GM12878 (cell line): ENCODE measurements at places on chromosomes 2 and 18. TPM values are rescaled to one million over a fixed set of nuclear protein-coding genes. Genes with fewer than 3 reads are reported as not detected.

The CXCR2 gene
- total RNA-seq: 0.36 TPM in 1 of 2 replicates, not detected in the other

The AMER3 gene
- not detected in 2 replicates for total RNA-seq

The G6PC2 gene
- not detected in 2 replicates for total RNA-seq

GRCh38 chr2:160380000-160380570, 113.5 kb downstream of the RBMS1 start:
- DNase-seq: no peak

DNA sequence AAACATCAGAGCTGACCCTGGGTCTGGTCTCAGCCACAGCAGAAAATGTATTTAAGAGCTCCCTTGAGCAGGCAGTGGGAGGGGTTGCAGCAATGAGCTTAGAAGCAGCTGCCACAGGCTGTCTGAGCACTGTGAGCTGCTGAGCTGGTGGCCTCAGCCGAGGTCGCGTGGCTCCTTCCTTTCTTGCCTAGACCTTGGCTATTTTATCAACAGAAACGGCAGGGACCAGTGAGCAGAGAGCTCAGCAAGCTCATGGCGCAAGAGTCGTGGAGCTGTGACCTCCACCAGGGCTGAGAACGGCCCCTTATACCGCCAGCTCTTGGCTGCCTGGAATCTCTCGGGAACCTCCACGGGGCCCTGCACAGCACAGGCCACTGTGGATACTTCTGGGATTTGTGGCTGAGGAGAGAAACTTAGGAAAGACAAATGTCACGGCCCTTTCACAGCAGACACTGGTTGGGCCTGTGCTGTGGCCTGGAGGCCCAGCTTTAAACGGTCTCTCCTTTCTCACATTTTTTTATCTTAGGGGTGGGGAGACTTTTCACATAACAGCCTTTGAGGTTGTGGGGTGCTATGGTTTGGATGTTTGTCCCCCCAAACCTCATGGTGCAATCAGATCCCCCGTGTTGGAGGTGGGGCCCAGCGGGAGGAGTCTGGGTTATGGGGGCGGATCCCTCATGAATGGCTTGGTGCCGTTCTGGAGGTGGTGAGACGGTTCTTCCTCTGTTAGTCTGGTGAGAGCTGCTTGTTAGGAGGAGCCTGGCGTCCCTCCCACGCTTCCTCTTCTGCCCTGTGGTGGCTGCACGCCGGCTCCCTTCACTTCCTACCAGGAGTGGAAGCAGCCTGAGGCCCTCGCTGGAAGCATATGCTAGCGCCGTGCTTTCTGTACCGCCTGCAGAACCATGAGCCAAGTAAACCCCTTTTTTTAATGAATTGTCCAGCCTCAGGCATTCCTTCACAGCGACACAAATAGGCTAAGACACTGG, 1.7 kb downstream of the ALLC start:
- no peak for DNase-seq

The CAPN14 gene
- total RNA-seq: 1.3 and 1.5 TPM in 2 replicates

DNA sequence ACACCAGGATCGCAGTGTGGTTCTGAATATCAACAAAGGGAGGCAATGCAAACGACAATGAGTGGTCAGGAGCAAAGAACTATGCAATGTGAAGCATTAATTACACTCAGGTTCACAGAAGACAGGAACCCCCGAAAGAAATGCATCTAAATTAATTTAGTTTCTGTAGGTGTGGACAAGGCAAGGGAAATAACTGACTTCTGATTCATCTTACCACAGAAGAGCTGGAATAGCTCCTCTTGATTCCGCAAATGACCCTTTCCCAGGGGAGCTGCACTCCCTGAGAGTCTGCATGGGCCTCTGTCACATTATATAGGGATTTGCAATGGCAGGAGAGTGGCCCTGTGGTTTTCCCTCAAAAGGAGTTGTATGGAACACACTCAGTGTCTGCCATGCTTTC, 263.9 kb upstream of the APCDD1 start:
- DNase-seq: no peak

The NT5C1B gene
- not detected in 2 replicates for total RNA-seq

The CCDC85A gene
- not detected in 2 replicates for total RNA-seq

The PMAIP1 gene
- total RNA-seq: 101 and 105 TPM in 2 replicates

GRCh38 chr18:77108001-77108692, 24.4 kb downstream of the MBP start:
- no peak for DNase-seq
